ENCODE measurements at places on chromosomes 7 and 10. TPM values are rescaled to one million over a fixed set of nuclear protein-coding genes. Genes with fewer than 3 reads are reported as not detected.
A peak's percentile ranks its signal among the peaks of the same experiment; 100 is the strongest.

- peaks cover 13% of the 10 kb centered on the region for H3K27me3 ChIP-seq
- no peak overlapping the region for H3K4me3 ChIP-seq
- no peaks in the 10 kb centered on the region for H3K36me3 ChIP-seq
- no peak for DNase-seq
These were observed 70.6 kb downstream of the NEURL1 start for GRCh38 chr10:103564116-103564501.

DNA sequence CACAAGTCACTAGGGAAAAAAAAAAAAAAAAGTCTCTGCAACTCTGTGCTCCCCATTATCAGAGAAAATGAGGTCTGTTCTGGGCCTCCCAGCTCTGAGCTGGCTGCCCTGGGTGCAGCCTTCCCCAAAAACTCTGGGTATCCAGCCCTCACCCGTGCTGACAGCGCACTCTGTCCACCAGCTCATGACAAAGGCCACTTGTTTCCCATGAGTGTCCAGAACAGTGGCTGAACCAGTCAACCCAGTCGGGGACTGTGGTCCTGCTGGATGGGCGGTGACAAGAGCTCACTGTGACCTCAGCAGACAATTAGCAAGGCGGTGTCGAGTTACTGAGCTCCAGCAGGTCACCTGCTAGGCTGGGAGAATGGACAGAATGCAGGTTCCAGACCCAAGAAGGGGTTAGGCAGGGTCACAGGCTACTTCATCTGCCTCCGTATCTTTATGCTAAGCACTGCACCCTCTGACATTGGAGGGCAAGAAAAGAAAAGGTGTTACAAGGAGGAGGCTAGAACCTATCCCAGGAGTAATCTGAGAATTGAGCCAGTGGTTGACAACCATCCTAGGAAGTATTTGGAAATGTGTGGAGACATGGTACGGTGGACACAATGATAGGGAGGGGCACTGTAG is 37.2 kb downstream of the DLG5 start:
- no peak overlapping the region for H3K27ac ChIP-seq
- no peak overlapping the region for H3K4me3 ChIP-seq

GRCh38 chr7:43054052-43054722 is 58.3 kb upstream of the HECW1 start:
- H3K27ac ChIP-seq: no peak overlapping the region
- no peaks in the 10 kb centered on the region for H3K36me3 ChIP-seq
- no peaks in the 10 kb centered on the region for H3K27me3 ChIP-seq
- no peaks in the 10 kb centered on the region for H3K4me1 ChIP-seq
- DNase-seq: no peak

DNA sequence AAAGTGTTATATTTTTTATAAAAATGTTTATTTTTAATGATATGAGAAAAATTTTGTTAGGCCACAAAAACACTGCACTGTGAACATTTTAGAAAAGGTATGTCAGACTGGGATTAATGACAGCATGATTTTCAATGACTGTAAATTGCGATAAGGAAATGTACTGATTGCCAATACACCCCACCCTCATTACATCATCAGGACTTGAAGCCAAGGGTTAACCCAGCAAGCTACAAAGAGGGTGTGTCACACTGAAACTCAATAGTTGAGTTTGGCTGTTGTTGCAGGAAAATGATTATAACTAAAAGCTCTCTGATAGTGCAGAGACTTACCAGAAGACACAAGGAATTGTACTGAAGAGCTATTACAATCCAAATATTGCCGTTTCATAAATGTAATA is 64.8 kb upstream of the CAPZA2 start:
- peaks cover 42% of the 10 kb centered on the region for H3K4me1 ChIP-seq
- H3K27ac ChIP-seq: peak overlapping the region; percentile 27
- no peak for DNase-seq
- peaks cover 13% of the 10 kb centered on the region for H3K36me3 ChIP-seq

- no peaks in the 10 kb centered on the region for H3K27me3 ChIP-seq
- peak overlapping the region; percentile 66 for H3K27ac ChIP-seq
- DNase-seq: peak; percentile 95
- no peak overlapping the region for H3K4me3 ChIP-seq
- H3K36me3 ChIP-seq: no peaks in the 10 kb centered on the region
- peaks cover 41% of the 10 kb centered on the region for H3K4me1 ChIP-seq
These were observed 20.2 kb upstream of the PDGFA start for GRCh38 chr7:539731-540411.

DNA sequence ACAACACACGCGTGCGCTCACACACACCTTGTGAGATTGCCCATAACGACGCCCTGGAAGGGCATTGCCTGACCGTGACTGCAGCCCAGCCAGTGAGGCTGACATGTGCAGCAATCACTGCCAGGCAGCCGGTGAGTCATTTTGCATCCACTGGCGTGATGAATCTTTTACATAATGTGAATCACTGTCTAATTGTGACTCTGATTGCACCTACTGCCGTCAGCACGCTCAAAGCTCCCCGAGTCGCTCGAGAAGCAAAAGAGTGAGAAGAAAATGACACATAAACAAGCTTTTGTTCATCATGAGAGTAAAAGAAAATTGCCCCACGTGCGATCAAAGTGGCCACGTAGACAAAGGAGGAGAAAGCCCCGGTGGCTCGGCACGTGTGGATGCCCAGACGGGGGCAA is 117.4 kb upstream of the PFKP start:
- no peak overlapping the region for H3K27ac ChIP-seq
- no peaks in the 10 kb centered on the region for H3K36me3 ChIP-seq
- no peak overlapping the region for H3K4me3 ChIP-seq
- no peaks in the 10 kb centered on the region for H3K27me3 ChIP-seq

- H3K4me1 ChIP-seq: peaks cover 32% of the 10 kb centered on the region
- H3K36me3 ChIP-seq: peaks cover 34% of the 10 kb centered on the region
- no peaks in the 10 kb centered on the region for H3K27me3 ChIP-seq
- H3K4me3 ChIP-seq: no peak overlapping the region
- DNase-seq: no peak
- H3K27ac ChIP-seq: no peak overlapping the region
These were observed 23.4 kb downstream of the ITPRIP start for GRCh38 chr10:104314591-104315485.

- no peaks in the 10 kb centered on the region for H3K4me1 ChIP-seq
- no peaks in the 10 kb centered on the region for H3K27me3 ChIP-seq
- DNase-seq: no peak
- no peaks in the 10 kb centered on the region for H3K36me3 ChIP-seq
- H3K4me3 ChIP-seq: no peak overlapping the region
These were observed 14.6 kb upstream of the PCDH15 start for GRCh38 chr10:54815583-54815982.

DNA sequence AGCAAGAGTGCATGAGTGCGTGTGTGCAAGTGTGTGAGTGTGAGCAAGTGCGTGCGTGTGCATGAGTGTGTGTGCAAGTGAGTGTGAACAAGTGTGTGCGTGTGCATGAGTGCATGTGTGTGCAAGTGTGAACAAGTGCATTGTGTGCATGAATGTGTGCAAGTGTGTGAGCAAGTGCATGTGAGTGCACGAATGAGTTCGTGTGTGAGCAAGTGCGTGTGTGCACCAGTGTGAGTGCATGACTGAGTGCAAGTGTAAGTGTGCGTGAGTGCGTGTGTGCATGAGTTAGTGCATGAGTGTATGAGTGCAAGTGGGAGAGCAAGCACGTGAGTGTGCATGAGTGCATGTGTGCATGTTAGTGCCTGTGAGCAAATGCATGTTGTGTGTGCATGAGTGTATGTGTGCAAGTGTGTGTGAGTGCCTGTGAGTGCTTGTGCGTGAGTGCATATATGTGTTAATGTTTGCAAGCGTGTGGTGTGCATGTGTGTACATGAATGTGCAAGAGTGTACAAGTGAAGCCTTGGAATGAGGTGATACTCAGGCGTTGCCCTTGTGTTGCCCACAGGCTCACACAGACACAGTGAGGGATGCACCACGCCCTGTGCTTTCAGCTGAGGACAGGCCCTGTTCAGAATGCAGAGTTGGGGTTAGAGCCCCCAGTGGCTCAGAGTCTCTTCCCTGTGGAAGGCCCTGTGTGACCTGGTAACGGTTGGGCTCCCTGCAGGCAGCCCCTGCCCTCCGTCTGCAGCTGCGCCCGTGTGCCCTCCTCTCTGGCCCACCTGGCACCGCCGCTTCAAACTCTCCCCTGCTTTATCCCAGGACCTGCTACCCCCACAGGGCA is 97.1 kb downstream of the NKX6-2 start:
- H3K36me3 ChIP-seq: peaks cover 2% of the 10 kb centered on the region
- no peak overlapping the region for H3K27ac ChIP-seq
- no peaks in the 10 kb centered on the region for H3K27me3 ChIP-seq
- H3K4me3 ChIP-seq: no peak overlapping the region

DNA sequence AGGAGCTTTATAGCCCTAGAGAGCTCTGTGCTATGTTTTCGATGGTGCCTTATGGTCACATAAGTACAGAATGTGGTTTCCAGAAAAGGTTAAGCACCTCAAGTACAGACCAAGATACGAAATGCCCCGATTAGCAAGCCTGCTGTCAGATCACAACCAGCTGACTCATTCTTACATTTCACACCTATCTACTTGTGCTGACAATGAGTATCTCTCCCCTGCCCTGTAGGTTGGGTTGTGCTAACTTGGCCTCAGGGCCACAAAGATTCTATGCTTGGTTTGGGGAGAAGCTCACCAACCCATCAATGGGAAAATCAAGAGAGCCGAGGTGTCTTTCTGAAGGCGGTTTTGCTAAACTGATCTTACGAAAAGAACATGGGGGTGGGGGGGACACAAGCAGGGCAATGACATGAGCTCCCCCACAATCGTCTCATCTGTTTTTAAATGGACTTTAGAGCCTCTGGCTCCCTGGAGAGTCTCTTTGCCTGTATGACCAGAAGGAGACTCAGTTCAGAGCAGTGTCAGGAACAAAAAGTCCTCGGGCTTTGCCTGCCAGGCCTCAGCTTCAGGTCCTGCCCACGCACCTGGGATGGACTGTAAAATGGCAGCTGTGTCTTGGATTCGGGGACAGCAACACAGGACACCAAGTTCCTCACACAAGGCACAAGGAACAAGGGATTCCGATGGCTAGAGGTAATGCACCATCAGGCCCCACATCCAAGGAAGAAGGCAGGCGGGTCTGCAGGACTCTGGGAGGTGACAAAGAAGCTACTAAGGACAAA is 55.1 kb downstream of the FAM53B start:
- no peak overlapping the region for H3K4me3 ChIP-seq
- H3K36me3 ChIP-seq: peaks cover 14% of the 10 kb centered on the region
- DNase-seq: peak; percentile 53
- no peaks in the 10 kb centered on the region for H3K27me3 ChIP-seq
- peaks cover 15% of the 10 kb centered on the region for H3K4me1 ChIP-seq
- no peak overlapping the region for H3K27ac ChIP-seq

SLC18A3 gene
- polyA plus RNA-seq: not detected

TAS2R16 gene
- not detected for polyA plus RNA-seq

TCERG1L gene
- polyA plus RNA-seq: not detected

TMEM229A gene
- polyA plus RNA-seq: not detected

JCAD gene
- polyA plus RNA-seq: 0.10 TPM

KNDC1 gene
- polyA plus RNA-seq: 0.32 TPM
